ENCODE measurements at places on chromosomes 1 and 21.

GRCh38 chr1:7581754-7582459, 189.2 kb upstream of the VAMP3 start:
- no peak for DNase-seq

GRCh38 chr1:241423541-241424479, 66.8 kb upstream of the RGS7 start:
- no peak for DNase-seq

DNA sequence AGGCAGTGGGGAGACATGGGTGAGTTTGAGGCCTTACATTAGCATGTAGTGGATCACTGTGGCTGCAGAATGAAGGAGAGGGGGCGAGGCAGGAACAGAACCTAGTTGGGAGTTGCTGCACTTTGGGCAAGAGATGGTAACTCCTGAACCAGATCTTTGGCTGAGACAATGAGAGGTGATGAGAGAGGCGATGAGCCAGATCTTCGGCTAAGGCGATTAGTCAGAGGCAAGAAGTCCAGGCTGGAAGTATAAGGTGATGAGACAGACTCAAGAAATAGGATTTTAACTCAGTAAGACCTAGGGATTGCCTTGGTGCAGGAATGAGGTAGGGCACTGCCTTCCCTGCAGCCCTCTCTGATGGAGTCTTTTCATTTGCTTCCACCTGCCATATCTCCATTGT, 9.1 kb upstream of the ARTN start:
- no peak for DNase-seq

DNA sequence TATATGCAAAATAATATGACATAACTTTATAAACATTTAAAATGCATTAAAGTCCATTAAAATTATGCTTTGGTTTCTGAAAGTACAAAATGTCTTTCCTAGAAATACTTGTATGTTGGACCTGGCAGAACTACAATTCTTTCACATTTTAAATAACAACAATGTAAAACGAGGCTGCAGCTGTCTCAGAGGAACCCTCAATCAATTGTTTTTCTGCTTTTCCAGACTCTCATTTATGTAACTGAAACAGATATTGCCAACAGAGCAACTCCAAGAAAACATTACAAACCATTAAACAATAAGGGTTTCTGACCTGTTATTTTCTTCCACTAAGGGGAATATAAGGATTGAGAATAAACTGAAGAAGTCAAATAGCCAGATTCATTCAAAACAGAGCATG, 1193.4 kb downstream of the NCAM2 start:
- DNase-seq: no peak

- no peak for DNase-seq
These were observed 45.9 kb upstream of the COL6A2 start for GRCh38 chr21:46051821-46052675.

GRCh38 chr1:202235856-202236837, 42.5 kb downstream of the LGR6 start:
- DNase-seq: no peak

DNA sequence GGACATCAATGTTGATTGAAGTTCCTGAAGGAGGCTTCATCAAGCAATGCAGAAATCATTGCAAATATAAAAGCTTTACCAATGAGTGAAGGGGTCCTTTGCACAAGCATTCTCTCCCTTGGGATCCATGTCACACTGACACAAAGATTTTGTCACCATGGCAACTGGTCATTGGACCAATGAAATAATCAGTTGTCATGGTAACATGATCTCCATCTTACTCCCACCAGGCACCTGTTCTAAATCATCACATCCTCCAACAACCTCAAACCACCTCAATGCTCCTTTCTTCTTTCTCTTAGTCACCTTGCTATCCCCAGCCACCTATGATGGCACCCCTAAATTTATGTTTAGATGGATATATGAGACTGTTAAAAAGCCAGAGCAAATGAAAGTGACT, 13.5 kb upstream of the FOXJ3 start:
- DNase-seq: no peak

DNA sequence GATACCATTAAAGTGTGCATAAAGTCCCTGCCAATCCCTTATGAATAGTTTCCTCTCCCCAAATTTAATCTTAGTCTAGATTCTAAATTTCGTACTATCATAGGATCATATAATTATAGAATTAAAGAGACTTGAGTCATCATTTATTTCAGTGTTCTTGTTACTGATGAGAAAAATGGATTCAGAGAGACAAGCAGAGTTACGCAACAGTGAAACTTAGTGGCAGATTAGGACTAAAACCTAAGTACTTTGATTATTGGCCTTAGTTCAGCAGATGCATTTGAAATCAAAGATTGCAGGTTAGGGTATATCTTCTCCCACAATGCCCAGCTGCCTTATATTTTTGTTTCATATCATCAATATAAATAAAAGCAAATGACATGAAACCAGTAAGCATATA, 843 bp upstream of the KRTAP19-7 start:
- no peak for DNase-seq

GRCh38 chr1:22365331-22366295, 86.0 kb upstream of the ZBTB40 start:
- DNase-seq: no peak

- no peak for DNase-seq
These were observed 380.5 kb upstream of the BRINP3 start for GRCh38 chr1:190858140-190858539.

DNA sequence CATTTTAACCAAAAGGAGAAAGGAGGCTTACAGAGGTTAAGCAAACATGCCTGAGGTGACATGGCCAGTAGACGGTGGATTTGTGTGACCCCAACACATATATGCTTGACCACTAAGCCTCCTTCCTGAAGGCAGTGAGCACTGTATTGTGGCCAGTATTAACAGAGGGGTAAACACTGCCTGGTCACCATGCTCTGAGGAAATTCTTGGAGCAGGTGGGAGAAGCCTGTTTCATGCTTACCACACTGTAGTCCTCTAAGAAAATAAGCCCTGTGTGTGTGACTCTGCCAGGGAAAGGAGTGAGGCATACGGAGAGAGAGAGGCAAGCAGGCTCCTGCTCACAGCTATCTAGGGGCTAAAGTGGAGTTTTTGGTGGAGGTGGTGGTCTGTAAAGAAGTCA, 102.7 kb downstream of the KCND3 start:
- DNase-seq: no peak

GRCh38 chr1:63435161-63435560, 67.7 kb downstream of the ALG6 start:
- no peak for DNase-seq

DNA sequence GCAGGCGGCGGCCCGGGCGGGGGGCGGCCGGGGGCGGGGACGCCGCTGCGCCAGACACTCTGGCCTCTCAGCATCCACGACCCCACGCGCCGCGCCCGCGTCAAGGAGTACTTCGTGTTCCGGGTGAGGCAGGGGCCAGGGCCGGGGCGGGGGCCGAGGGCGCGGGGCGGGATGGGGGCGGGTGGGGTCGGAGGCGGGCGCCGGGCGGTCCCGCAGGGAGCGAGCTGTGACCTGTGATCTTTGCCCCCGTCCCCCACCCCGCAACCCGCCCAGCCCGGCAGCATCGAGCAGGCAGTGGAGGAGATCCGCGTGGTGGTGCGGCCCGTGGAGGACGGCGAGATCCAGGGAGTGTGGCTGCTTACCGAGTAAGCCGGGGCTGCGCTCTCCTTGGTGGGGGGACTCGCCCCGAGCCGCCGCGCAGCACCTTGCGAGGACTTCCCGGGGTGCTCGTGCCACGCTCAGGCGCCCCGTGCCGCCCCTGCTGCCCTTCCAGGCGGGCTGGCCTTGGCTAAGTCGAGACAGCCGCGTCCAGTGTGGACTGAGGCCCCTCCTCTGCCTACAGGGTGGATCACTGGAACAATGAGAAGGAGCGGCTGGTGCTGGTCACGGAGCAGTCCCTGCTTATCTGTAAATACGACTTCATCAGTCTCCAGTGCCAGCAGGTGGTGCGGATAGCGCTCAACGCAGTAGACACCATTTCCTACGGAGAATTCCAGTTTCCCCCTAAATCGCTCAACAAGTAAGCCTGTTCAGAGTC, 514 bp downstream of the TPRG1L start:
- DNase-seq: no peak

GRCh38 chr1:72442262-72442661, 159.9 kb upstream of the NEGR1 start:
- no peak for DNase-seq

DNA sequence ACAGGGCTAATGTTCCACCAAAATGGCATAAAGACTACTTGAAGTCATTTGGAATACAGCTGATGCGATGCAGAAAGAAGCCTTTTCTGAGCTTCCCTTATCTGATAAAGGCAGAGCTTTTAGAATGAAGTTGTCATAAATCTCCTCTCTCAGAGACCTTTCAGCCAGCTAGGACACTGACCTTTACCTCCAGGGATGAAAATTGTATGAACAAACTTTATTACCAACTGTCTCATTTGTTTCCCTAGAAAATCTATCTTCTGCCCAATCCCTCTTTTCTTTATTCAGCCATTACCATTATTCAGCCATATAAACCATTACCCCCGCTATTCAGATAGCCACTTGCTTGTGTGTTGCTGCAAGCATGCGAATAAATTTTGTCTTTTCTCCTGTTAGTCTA, 29.7 kb upstream of the RNF2 start:
- no peak for DNase-seq

DNA sequence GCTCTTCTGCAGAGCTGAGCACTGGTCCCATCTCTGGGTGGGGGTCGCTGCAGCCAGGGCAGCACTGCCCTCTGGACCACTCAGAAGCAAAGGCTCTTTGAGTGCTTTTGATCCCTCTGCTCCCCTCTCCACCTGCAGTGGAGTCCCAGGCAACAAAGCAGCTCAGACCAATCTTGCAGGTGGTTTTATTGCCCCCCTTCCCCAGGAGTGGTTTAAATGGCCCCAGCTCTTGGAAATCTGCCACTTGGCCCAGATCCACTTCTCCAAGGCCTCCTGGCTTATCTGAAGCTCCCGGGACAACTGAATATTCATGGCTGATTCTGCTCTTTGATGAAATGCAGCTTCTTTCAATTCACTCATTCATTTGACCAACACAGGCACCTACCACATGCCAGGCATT, 2.7 kb downstream of the STUM start:
- no peak for DNase-seq

DNA sequence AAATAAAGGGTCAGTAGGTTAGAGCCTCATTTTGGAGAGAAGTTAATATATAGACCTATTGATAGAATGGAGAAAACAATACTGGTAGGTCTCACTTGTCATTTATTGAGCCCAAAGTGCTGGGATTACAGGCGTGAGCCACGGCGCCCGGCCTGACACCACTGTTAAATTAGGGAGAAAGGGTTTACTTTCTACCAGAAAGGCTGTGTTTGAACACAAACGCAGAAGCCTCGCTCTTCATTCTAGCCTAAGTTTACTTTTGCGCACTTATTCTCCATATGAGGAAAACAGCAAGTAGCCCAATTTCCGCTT, 710 bp upstream of the PRPF3 start:
- DNase-seq: no peak

Measured in esophagus squamous epithelium (tissue), 5 donors.